Activated CD4-positive, alpha-beta T cell treated with anti-CD3 and anti-CD28 coated beads for 48 hours (primary cell): ENCODE measurements at places on chromosomes 2 and 18.

DNA sequence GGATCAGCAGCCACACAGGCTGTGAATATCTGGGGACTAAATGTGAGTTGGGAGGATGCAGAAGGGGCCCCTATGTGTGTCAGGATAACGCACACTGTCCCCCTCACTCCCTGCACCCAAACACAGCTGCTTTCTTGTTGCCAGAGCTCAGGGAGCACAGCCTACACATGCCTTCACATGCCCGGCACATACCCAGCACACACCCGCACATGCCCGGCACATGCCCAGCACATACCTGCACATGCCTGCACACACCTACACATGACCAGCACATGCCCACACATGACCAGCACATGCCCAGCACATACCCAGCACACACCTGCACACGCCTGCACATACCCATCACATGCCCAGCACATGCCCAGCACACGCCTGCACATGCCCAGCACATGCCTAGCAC, 75.6 kb downstream of the TPO start:
- no peak for DNase-seq

DNA sequence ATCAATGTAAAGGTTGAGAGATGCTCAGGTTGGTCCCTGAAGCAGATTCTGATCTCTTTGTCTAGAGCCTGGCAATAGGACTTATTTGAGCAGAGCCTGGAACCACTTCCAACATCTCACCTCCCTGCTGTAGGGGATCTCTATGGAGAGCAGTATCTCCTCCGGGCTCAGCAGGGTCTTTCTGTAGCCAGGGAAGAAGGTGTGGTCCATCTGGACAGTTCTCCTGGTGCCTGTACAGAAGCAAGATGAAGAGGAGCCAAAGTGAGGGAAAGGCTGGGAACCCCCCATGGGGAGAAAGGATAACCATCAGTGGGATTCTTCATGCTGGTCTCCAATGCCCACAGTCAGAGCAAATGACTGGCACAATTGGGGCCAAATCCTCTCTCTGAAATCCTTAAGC, 34.8 kb downstream of the XDH start:
- DNase-seq = no peak

DNA sequence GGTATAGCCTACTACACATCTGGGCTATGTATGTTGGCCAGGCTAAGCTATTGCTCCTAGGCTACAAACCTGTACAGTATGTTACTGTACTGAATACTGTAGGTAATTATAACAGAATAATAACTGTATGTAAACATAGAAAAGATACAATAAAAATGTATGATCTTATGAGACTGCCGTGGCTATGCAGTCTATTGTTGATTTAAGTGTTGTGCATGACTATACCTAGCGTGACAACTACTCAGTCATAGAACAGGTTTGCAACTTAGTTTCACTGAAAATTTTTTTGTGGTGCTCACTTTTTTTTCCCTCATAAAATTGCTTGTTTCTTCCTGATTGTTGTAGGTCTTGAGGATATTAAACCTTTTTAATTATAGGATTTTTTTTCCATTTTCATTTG, 25.9 kb downstream of the KCMF1 start:
- no peak for DNase-seq

DNA sequence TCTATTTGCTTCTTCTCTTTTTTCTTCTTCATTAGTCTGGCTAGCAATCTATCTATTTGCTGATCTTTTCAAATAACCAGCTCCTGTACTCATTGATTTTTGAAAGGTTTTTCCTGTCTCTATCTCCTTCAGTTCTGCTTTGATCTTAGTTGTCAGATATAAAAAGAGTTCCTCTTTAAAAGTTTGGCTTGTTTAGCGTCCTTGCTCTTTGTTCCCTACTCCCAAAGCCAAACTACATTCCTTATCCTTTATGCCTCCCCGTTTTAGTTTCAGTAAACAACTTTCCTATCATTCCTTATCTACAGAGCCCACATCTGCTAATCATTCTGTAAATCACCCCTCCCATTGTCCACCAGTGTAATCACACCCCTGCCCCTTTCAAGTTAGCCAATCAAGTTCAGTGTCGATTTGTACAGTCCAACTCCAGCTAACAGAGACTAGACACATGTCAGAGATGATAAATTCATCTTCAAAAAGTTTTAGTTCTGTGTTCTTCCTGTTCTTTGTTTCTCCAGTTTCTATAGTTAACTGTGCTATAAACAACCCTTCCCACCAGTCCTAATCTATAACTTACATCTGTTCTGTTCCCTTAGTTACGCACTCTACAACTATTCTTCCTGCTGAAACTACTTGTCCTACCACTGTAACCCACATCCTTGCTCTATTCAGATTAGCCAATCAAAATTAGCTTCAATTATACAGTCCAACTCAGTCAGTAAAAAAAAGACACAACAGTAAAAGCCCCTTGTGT, 44.4 kb downstream of the TFPI start:
- no peak for DNase-seq

- no peak for DNase-seq
Observed at GRCh38 chr2:126881591-126881990, 17.1 kb upstream of the TEX51 start.

DNA sequence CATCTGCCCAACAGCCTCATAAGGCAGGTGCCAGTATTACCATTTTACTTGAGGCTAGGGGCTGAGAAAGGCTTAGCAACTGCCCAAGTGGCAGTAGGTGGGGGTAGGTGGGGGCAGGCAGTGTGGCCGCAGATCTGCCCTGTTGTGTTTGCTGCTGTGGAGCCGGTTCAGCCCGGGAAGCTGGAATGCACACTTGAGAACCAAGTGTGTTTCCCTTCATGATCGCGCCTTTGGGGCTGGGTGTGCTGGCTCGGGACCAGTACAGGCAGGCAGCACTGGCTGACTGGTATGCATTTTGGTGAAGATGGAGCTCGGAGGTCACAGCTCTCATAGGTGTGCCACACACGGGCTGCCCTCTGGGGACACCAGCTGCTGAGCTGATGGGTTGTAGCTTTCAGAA, 85.1 kb downstream of the CABLES1 start:
- no peak for DNase-seq

DNA sequence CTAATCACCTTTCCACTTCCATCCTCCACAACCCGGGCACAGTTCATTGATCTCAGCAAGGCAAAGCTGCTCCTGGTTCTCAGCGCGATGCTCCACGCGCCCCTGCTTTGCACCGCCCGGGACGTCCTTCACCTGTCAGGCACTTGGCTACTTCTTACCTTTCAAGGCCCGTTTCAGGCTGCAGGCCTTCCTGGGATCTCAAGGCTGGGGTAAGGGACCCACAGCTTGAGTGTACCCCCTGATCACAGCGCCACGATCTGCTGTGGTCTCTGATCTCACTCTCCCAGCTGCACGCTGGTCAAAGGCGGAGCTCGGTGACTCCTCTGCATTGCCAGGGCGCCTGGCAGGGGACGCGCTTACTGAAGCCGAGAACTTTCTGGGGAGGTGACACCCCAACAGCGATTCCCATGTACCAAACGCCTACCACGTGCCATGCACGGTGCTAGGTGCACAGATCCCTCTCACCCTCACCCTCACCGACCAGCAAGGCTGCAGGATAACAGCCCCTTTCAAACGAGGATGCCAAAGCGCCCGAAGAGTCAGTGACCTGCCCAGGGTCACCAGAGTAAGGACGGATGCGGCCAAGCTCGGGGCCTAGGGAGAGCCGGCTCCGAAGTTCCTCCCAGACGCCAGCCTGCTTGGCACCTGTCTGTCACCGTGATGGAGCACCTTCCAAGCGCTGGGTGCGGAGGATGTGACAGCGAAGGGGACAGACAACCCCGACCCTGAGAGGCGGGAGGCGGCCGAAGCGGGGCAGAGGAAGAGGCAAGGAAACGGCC, 818 bp downstream of the ITGB1BP1 start:
- peak; percentile 67 for DNase-seq

DNA sequence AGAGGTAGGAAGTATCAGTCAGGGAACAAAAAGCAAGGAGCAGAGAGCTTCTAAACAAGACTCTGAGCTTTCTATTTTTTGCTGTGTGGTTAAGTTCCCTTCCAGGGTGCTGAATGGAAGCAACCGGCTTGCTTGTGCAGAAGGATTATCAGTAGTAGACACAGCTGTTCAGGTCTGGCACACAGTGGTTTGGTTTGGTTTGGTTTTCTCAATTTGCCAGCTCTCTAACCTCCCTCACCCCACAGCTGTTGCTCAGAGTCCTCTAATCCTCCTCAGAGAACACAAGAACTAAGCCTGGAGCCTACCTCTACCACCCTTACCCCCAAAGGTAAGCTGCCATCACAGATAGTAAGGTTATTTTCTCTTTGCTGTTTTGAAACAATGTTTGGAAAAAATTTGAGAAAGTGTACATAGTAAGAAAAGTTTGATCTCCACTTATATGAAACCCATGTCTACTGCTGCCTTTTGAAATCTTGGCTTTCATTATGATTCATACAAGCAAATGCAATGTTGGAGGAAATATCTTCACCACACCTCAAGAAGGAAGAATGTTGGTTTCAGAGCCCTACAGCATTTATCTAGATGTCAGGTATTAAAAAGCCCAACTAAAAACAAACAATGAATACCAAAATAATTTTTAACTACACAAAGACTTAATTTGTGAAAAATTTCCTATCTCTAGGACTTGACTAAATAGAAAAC, 255.3 kb downstream of the NR4A2 start:
- no peak for DNase-seq

DNA sequence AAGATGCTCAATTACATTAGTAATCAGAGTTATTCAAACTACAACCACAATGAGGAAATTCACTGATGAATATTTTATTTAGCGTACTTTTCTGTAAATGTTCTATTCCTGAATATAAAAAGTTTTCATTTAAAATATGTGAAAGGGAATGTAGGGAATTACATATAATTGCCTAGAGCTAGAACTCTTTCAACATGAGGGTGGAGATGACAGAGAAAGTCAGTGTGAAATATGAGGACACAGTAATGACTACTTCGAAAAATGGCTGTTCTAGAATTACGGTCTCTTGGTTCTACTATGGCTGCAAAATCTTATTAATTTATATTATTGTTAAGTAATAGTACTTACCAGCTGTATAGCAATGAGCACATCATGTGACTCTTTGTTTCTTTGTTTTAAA, 1647.4 kb upstream of the PIK3C3 start:
- DNase-seq = no peak

DNA sequence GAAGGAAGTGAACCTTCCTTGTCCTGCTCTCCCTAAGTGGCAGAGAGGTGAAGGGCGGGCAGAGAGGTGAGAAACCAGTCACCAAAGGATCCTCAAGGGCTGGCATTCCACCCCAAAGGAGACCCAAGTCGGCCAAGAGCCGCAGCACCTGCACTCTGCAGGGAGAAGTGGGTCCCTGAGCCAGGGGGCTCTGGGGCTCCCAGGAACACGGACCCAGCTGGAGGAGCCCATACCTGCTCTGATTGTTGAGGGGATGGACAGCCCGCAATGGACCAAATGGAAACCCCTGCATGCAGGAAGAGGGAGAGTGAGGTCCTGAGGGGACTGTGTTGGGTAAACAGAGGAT, 233.3 kb downstream of the ATAD2B start:
- DNase-seq = no peak

- no peak for DNase-seq
Observed at GRCh38 chr2:241163601-241164118, 13.4 kb downstream of the PPP1R7 start.

DNA sequence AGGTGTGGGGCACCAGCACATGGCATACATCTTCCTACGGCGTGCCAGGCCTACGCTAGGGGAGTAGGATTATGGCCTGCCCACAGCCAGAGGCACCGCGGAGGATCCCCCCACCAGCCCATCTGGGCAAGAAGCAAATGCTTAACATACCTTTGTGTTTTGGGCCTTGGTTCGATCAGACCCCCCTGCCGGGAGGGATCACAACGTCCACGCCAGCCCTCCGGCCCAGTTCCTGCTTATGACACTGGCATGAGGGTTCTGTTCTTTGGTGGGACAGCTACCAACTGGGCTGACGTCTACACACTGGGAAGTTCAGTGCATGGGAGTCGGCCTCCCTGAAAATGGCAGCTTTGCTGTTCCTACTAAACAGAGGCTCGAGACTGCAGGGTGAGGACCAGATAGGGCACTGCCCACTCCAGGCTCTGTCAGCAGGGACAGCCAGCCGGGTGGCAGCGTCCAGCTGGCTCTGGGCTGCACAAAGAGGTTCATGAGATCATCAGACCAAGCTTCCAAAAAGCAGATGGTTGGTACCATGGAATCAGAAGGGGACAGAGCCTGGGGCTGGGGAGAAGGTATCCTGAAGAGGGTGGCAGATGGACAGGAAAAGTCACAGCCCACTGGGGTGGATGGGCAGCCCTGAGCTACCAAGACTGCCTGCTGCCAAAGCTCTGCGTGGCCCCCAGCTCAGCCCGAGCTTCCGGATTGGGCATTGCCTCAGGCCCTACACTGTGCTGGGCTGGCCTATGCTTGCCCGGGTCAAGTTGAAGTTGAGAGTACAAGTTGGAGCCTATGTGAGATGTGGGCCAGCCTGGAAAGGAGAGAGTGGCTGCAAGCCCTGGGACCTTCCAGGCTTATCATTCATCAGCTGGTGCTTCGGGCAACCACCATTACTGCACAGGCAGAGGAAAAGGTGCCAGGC, 61.7 kb upstream of the TEX51 start:
- DNase-seq = no peak

DNA sequence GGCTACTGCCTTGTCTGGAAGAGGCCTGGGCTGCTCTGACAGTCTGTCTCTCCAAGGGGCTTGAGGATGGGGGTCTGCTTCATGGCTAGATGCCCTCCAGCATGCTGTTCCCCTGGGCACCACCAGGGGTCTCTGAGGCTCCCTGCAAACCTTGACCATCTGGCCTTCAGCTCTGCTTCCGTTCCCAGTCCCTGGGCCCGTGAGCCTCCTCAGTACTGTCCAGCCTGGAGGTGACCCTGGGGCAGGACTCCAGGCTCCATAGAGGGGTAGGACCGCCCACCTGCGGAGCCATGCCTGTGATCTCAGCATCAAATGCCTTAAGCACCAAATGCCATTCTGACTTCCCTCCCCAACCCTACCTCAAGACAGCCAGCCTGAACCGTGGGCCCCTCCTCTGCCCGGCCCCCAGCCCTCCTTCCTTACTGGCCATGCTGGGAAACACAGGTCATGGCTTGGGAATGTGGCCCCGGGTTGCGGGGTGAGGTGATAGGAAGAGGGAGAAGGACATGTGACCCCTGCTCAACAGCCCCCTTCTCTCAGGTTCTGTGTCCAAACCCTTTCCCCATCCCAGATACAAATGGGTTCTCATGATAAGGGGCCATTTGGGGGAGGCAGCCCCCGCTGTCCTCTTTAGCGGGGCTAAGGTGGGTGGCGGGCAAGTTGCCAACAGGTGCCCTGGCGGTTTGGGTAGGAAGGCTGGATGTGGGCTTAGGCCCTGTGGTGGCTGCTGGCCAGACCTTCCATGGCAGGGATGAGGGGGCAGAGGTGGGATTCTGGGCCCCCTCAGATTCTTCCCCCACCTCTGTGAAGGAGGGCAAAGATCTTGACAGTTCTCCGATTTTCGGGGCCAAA, 25.0 kb downstream of the SPEG start:
- DNase-seq = peak; percentile 52

DNA sequence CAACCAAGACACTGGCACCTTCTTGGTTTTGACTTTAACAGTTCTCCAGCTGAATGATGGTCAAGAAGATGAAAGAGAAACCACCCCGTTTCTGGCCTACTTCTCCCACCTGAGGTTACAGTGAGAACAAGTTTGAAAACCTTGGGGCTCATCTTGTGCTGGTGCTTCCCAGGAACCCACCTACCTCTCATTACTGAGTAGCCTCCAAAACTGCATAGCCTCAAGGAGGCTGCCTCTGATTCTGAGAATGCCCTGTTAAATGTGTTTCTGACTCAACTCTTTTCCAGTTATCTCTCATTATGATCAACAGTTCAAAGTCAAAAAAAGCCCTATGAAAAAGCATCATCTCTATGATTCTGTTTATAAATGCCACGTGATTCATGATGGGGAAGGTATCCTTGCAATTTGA, 121.9 kb downstream of the CACNB4 start:
- peak; percentile 46 for DNase-seq

- no peak for DNase-seq
Observed at GRCh38 chr18:68604256-68604655, 110.7 kb downstream of the TMX3 start.

- DNase-seq = no peak
Observed at GRCh38 chr2:198293281-198293680, 488.9 kb downstream of the PLCL1 start.
